ENCODE measurements at places on chromosomes 16 and 17.

GRCh38 chr17:80795754-80796153 is 195.9 kb upstream of the CHMP6 start:
- no peak for DNase-seq

DNA sequence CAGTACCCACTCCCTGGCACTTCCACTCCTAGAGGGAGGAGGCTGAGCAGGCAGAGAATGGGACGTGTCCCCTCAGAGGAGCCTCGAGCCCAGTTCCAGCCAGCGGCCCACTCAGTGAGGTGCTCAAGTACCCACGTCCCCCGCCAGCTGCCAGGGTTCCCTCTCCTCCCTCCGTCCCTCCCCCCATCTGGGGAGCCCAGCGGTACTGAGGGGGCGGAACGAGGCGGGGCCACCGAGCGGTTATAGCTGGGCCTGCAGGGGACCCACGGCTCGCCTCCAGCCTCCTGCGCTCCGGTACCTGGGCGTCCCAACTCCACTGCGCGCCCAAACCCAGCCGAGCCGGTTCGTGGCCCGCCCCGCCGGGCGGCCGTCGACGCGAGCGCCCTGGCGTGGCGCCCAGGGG is at the start of gene NPW:
NPW (plus strand) TSS at position 268 of the 403 bp plus-strand sequence.
- DNase-seq = peak; percentile 39

DNA sequence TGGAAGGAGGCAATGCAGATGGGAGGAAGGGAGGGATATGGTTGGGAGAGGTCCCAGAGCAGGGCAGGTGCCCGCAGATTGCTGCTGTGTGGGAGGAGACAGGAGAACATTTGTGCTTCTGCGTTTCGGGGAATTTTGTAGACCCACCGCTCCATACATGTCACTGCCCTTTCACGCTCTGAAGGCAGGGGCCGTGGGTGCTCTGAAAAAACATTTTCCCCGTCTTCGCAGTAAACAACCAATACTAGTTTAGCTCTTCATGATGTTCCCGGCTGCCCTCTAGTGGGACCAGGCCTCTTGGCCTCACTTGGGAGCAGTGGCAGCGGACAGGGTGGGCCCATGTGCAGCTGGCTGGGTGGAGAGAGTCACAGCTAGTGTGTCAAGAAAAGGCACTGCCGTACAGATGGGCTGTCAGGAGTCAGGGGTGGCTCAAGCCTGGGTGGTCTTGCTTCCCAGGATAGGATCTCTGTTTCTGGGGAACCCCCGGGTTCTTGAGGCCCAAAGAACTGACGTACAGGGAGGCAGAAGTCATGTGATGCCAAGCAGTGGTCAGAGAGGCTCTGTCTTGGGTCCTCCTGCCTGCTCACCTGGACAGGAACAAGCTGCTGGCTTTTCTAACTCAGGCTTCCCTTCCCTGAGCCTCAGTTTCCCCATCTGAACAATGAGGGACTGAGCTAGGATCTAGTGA is 46.5 kb upstream of the CPNE2 start:
- DNase-seq = peak; percentile 70

GRCh38 chr16:80680839-80681238 is 123.6 kb downstream of the CDYL2 start:
- DNase-seq = no peak

DNA sequence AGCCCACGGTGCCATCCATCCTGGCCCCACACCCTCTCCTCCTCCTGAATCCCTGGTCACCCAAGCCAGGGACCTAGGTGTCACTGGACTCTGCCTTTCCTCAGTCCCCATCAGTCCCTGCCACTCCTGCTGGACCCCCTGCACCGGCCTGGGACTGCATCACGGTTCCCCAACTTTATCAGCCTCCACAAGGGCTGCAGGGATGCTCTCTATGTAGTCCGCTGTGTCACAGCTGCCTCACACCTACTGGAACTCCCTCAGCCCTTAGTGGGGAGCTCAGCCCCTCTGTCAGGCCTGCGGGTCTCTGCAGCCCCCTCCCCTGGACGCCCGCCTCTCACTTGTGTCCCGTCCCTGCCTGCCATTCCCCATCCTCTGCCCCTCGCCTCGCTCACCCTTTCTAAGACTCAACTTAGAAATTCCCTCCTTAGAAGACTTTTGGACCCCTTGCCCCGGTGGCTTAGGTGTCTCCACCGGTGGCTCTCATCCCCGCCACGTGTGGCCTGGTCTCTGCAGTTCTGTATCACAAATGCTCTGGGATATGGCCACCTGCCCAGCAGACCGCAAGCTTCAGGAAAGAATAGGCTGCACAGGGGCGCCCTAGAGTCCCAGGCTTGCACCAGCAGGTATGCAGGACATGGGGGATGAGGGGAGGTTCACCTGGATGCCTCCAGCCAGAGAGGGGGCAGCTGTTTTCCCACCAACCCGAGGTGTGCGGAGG is 62.9 kb downstream of the PRMT7 start:
- no peak for DNase-seq

- DNase-seq = no peak
Measured at GRCh38 chr17:30323895-30324319, 9.9 kb downstream of the TMIGD1 start.

DNA sequence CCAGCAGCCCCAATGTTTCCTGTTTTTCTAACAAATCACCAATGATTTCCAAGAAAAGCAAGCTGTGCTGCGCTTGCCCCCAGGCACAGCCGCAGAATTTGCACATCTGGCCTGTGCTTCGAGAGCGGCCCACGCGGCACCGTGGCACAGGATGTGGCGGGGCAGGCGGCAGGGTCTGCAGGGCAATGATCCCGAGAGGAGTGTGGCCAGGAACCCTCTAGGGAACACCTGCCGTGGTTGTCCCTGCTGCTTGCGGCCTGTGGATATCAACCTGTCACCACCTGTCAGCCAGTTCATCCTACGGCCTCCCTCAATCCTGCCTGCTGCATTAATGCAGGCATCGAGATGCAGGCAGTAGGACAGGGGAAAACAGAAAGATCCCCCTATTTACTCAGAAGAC is 24.0 kb downstream of the PIK3R5 start:
- DNase-seq = no peak

DNA sequence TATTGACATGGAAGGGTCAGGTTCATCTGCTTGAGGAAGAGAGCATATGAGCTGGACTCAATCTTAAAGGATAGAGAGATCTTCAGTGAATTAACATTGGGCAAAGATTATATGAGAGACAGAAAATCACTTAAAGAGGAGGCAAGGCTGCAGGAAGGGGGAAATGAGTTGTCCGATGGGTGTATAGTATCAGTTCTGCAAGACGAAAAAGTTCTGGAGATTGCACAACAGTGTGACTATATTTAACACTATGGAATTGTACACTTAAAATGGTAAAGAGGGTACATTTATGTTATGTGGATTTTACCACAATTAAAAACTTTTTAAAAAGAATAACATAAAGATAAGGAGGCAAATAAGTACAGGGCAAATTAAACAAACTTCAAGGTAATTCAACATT is 80.7 kb downstream of the HELZ start:
- no peak for DNase-seq

DNA sequence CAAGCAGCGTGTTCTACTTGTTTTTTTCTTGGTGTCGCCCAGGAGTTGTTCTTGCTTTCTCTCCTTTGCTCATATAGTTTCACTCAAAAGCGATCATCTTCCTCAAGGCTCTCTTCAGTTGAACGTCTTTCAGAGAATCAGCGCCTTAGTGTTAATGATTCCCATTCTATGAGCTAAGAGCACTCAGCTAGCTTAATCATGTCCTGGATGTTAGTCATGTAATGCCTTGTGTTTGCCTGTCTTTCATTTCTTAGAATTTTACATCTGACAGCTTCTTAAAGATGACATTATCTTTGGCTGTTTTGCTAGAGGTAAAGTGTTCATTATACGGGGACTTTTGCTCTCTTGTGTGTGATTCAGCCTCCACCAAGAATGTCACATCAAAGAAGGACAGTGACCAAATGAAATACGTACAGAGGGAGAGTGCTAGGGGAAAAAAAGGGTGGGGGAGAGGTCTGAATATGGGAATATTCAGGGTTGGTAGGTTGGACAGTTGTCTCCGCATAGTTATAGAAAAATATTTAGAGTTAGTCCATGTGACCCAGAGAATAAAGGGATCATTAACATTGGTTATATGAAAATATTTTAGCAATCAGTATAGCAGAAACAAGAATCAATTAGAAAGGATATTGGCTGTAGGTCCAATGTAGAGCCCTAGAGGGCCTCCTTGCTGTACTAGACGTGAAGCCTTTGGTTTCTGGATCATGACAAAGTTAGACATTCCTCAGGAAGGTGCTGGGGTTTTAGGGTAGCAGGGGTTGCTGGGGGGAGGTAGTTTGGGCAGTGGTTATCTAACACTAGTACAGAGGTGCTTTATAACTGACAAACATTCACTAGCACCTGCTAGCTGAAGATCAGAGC is 31.9 kb upstream of the ANKFN1 start:
- no peak for DNase-seq

DNA sequence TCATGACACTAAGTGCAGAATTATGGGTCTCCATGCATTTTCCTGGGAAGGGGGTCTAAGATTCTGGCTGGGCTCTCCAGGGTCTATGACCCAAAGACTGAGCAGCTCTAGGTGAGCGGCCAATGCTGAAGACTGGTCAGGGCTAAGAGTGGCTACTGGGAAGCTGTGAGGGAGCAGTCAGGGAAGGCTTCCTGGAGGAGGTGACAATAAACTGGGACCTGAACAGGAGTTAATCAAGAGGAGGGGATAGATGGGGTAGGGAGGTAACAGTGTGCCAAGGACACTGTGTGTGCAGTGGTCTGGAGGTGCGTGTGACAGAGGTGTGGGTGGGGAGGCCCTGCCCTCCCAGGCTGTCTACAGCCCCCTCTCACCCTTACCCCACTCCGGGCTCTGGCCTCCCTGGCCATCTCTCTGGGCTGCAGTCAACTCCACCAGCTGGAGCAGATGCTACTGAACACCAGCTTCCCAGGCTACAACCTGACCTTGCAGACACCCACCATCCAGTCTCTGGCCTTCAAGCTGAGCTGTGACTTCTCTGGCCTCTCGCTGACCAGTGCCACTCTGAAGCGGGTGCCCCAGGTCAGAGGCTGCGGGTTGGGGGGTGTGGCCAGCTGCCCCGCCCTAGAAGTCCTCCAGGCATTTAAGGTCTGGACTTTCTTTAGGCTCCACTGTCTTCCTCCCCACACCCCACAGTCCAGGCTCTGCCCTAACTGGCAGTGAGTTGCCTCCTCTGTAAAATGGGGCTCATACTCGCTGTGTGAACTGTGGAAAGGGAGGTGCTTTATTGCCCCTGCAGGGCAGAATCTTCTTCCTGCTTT is 20.4 kb downstream of the ADGRG5 start:
- DNase-seq = no peak

DNA sequence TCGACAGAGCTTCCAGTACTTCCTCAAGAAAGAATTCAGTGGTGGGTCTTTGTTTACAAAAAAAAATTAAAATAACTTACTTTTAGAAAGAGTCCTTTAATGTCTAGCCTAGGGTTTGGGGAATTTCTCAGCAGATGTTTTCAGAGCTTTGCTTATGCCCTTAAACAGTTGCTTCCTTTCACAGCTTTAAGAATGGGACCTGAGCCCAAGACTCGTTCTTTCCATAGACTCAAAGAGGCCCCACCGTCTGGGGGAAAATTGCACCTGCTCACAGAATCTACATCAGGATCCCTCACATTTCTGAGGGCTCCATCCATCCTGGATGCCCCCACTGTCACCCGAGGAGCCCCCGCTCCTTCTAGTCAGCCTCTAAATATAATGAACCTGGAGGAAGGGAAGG is 60.0 kb downstream of the RGS9 start:
- no peak for DNase-seq

GRCh38 chr17:1485423-1486376 is 6.8 kb downstream of the MYO1C start:
- DNase-seq = peak; percentile 57

DNA sequence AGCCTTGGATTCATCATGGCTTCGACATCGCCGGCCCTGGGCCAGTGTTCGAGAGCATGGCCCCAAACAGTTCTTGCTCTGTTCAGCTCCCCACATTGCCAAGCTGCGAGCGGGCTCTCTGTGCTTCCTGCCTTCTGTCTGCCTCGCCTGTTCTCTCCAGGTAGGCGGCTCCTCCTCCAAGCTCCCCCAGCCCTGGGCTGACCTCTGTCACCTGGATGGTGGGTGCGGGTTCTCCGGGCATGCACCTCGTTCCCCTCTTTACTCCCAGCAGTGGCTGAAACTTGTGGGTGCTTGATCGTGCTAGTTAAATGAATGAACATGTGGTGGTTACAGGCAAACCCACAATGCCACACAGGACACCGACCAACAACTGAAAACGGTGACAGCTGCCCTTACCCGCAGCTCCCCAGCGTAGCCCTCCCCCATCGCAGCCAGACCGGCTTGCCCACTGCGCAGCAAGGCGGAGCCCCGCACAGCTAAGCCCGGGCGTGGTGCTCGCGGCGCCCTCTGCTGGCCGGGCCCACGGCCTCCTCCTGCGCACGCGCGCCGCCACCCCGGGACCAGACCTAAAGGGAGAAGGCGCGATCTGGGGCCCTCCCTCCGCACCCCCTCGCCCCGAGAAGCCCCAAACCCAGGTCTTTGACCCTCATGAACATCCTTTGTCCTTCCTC is 23.0 kb upstream of the EIF1 start:
- peak; percentile 95 for DNase-seq

DNA sequence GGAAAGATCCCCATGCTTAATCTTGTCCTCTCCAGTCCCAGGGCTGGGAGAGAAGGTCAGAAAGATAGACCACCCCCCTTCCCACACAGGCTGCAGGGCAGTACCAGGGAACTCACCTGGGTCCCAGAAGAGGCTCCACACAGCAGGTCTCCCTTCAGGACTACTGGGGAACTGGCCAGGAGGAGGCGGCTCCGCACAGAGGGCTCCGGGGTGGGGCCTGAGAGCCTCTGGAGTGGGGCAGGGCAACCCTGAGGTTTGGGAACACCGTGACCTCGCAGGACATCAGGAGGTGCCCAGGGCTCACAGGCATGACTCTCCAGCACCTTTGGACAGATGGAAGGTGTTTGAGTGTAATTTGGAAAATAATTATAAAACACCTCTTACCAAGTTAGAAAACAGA is 11.0 kb downstream of the ABCA3 start:
- DNase-seq = no peak

DNA sequence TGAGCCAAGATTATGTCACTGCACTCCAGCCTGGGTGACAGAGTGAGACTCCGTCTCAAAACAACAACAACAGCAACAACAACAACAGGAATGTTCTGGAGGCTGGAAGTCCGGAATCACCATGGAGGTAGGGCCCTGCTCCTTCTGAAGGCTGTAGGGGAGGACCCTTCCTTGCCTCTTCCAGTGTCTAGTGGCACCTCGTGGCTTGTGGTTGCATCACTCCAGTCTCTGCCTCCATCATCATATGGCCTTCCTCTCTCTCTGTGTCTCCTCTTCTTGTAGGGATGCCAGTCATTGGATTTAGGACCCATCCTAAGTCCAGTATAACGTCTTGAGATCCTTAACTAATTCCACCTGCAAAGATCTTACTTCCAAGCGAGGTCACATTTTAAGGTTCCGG is 14.0 kb downstream of the NAGPA start:
- no peak for DNase-seq

Data from glutamatergic neuron (in vitro differentiated cells).